ENCODE measurements at places on chromosomes 6 and 20.

- DNase-seq, result peak; percentile 65
Observed at GRCh38 chr20:32357375-32357868, 709 bp upstream of the ASXL1 start.

DNA sequence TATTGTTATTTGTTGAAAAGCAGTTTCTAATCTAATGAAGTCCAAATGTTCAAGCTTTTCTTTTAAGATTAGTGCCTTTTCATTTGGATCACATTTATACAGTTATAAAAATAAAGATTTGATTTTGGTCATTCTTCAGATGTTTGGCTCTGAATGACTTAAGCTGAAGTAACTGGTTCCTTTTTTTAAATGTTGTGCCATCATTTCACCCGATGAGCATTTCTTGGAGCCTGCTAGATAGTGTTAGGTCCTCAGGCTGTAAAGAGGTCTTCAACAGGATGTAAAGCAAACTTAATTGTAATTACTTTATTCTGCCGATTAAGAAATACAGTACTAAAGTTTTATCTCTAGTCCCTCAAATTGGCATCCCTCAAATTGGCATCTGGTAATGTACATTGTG lies 41.2 kb upstream of the ASIP start:
- DNase-seq, result no peak

DNA sequence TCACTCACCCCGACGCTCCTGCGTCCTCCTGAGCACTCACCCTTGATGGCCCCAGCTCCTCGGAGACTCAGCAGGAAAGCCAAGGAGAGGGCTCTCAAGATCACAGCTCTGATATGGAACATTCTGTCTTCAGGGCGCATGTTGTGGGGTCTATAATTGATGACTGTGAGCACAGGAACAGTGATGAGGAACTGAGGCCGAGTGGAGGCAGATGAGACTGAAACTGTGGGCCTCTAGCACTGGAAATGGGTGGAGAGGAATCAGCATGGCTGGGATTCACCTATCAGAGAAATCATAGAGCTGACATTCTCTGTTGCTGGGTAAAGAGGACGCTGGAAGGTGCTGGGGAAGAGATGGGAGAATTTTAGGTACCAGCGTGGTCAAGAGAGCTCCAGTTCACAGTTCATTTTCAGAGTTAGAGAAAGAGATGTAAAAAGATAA lies at the start of gene HLA-DPA1:
Gene HLA-DPA1, minus strand, starts transcription at position 219 of the 441 bp plus-strand sequence.
- DNase-seq, result peak; percentile 48

DNA sequence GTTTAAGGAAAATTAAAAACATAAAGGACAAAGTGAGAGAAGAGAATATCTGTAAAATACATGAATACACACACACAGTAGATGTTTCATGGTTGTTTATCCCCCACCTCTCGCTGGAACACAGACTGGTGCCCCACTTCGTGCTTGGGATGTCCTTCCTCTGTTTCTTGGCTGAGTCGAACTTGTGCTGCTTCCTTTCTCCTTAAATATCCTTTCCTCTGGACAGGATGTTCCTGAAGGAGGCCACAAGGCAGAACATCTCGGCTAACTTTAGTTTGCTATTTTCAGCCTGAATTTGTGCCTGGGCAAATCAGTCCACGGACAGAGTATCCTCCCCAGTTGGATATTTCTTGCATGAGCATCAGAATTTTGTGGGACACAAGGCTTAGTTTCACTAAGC lies 54.7 kb upstream of the ZMYND8 start:
- DNase-seq, result no peak

All from substantia nigra (tissue), 51 donors.